ENCODE measurements at places on chromosomes 7 and 10. TPM values are rescaled to one million over a fixed set of nuclear protein-coding genes. Genes with fewer than 3 reads are reported as not detected.

CHST15 gene
- 13.3 TPM for total RNA-seq

SUPV3L1 gene
- 18.1 TPM for total RNA-seq

RADIL gene
- 0.78 TPM for total RNA-seq

HOXA9 gene
- 1.0 TPM for total RNA-seq

EBLN1 gene
- not detected for total RNA-seq

ANKRD30A gene
- not detected for total RNA-seq

TAS2R40 gene
- total RNA-seq, result not detected

HMX2 gene
- not detected for total RNA-seq

NPTX2 gene
- total RNA-seq, result 0.96 TPM

LOXL4 gene
- total RNA-seq, result 6.9 TPM

ARPC1B gene
- total RNA-seq, result 382 TPM

SPAM1 gene
- total RNA-seq, result not detected

PRKCQ gene
- 0.24 TPM for total RNA-seq

LLCFC1 gene
- not detected for total RNA-seq

AGBL3 gene
- 0.52 TPM for total RNA-seq

RBP4 gene
- not detected for total RNA-seq

NPC1L1 gene
- 0.24 TPM for total RNA-seq
